ENCODE measurements at places on chromosomes 4 and X.

GRCh38 chr4:102819588-102820365, 7.6 kb downstream of the UBE2D3 start:
- H3K4me3 ChIP-seq, result no peak overlapping the region
- no peak for DNase-seq
- no peaks in the 10 kb centered on the region for H3K27me3 ChIP-seq
- peaks cover 30% of the 10 kb centered on the region for H3K36me3 ChIP-seq

- no peaks in the 10 kb centered on the region for H3K4me1 ChIP-seq
- H3K36me3 ChIP-seq, result no peaks in the 10 kb centered on the region
- no peak for DNase-seq
- H3K27me3 ChIP-seq, result no peaks in the 10 kb centered on the region
These were observed 1405.0 kb upstream of the IGFBP7 start for GRCh38 chr4:58515226-58515625.

DNA sequence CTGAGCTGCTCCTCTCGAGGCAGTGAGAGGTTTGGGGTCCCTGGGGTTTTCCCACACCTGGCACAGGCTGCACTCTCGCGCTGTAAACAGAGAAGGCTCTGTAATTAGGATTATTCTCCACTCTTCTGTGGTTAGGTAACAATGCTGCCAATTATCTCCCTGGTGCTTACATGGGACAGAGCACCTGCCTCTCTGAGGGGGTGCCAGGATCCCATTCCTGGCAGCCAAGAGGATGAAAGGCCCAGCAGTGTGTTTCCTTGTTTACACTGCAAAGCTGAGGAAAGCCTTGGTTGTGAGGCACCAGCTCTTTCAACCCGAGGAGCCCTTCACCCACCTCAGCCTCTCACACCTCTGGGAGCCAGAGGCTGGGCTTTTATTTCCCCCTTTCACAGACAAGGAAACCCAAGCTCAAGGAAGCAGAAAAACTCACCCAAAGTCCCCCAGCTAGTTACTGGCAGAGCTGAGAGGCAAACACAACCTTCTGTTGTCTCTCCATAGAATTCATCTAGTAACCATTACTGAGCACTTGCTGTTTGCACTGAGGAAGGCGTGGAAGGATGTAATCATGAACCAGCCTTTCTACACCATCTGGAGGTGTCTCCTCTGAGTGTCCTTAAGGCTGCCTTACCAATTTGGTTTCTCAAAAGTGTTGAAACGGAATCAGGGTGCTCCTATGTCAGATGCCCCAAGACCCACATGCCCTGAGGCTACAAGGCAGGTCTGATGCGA, 39.7 kb upstream of the PROM1 start:
- H3K27me3 ChIP-seq, result no peaks in the 10 kb centered on the region
- H3K36me3 ChIP-seq, result no peaks in the 10 kb centered on the region
- H3K4me1 ChIP-seq, result no peaks in the 10 kb centered on the region
- no peak for DNase-seq
- no peak overlapping the region for H3K4me3 ChIP-seq

- H3K27me3 ChIP-seq, result no peaks in the 10 kb centered on the region
- no peaks in the 10 kb centered on the region for H3K4me1 ChIP-seq
- no peak for DNase-seq
These were observed 14.4 kb upstream of the ATOH1 start for GRCh38 chr4:93814141-93814540.

GRCh38 chr4:53306729-53307128, 59.1 kb downstream of the SCFD2 start:
- no peaks in the 10 kb centered on the region for H3K27me3 ChIP-seq
- no peak overlapping the region for H3K4me3 ChIP-seq
- peaks cover 27% of the 10 kb centered on the region for H3K36me3 ChIP-seq
- H3K27ac ChIP-seq, result no peak overlapping the region
- no peak for DNase-seq

- no peak overlapping the region for H3K4me3 ChIP-seq
- peaks cover 11% of the 10 kb centered on the region for H3K4me1 ChIP-seq
- peaks cover 3% of the 10 kb centered on the region for H3K27me3 ChIP-seq
- no peak overlapping the region for H3K27ac ChIP-seq
These were observed 16.7 kb downstream of the CMC4 start for GRCh38 chrX:155054255-155054654.

All from natural killer cell treated with Interleukin-12 subunit alpha and Interleukin-12 subunit beta and Interleukin-15 and Interleukin-18, amount 100 ng/mL, for 72 hours (primary cell).